ENCODE measurements at places on chromosomes 5 and 9.

GRCh38 chr9:135707252-135708138, 5.5 kb downstream of the KCNT1 start:
- DNase-seq = no peak

DNA sequence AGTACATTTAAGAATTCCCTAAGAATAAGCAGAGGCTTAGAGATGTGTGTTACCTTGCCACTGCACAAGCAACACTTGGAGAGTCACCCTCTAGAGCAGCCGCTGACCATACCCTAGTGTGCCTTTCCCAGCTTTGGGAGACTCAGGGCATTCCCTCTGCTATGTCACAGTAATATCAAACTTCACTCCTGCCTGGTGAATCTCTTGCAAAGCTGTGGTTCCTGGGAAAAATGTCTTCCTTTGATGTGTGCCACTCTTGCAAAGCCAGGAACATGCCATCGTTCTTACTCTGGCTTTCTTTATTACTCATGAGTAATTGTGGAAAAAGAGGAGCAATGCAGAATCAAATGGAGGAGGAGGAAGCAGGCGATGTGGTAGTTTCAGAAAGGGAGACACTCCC, 173.2 kb downstream of the CCDC192 start:
- DNase-seq = no peak

GRCh38 chr5:168302785-168303184, 11.3 kb downstream of the WWC1 start:
- no peak for DNase-seq

DNA sequence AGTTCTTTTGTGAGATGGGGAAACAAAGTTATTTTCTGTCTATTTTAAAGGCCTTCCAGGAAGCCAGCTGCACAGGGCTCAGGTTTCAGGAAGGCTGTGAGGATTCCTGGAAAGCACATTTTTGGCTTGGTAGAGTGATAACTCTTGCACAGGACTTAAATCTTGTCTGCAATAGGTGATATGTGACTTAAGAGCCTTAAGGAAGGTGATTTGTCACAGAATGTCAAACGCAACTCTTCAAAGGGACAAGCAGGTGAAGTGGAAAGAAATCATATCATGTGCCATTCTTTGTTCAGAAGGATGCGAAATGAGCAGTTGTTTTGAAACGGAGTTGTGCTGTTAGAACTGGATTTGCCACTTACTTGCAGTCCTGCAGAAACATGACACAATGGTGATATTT, 459.3 kb downstream of the MAT2B start:
- no peak for DNase-seq

DNA sequence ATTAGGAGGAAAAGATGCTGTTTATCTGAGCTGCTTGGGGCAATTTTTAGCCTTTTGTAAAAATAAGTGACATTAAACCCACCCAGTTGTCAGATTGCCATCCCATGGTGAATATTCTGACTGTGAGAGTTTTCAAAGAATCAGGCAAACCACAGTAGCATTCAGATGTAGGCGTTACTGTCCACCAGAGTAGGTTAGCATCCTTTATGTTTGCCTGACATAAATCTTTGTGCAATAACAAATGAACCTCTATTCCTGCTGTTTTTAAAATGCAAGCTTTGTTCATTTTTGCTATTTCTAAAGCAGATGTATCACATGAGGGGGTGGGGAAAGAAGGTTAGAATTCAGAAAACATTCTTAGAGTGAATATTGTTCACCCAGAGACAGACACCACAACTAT, 427.8 kb downstream of the CDH9 start:
- no peak for DNase-seq

DNA sequence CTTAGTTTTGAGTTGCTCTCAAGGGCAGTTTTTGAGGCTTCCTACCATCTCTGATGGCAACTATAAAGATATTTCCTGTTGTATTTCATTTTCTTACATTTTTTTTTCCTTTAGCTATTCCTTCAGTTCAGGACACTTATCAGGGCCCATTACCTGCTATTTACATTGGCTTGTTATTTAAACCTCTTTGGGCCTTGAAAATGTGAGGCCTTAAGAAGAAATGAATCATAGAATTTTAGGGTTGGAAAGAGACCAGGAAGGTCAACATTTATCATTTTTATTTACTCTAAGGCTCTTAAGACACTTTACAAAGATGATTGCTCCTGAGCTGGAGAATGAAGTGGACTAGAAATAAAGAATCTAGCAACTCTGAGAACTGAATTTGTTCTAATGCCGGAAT, 335.2 kb downstream of the DTWD2 start:
- no peak for DNase-seq

GRCh38 chr5:124546643-124547042, 199.8 kb downstream of the ZNF608 start:
- DNase-seq = no peak

DNA sequence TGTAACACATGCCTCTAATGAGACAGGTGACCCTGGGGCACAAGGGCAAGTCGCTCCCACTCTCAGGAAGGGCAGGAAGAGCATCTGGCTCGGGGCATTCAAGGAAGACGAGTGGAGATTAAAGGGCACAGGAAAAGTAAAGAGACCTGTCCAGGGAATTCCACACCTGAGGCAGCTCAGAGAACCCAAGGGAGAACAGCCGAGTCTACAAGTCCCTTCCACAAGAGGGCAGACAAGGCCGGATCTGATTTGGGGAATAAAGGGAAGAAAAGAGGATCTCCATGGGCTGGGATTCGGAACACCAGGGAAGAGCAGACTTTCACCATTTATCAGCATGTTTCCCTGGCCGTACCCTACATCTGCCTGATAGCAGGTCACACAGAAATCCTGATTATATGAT, 28.1 kb downstream of the GPX3 start:
- DNase-seq = no peak

GRCh38 chr5:138573949-138574670, 1.1 kb downstream of the HSPA9 start:
- no peak for DNase-seq

DNA sequence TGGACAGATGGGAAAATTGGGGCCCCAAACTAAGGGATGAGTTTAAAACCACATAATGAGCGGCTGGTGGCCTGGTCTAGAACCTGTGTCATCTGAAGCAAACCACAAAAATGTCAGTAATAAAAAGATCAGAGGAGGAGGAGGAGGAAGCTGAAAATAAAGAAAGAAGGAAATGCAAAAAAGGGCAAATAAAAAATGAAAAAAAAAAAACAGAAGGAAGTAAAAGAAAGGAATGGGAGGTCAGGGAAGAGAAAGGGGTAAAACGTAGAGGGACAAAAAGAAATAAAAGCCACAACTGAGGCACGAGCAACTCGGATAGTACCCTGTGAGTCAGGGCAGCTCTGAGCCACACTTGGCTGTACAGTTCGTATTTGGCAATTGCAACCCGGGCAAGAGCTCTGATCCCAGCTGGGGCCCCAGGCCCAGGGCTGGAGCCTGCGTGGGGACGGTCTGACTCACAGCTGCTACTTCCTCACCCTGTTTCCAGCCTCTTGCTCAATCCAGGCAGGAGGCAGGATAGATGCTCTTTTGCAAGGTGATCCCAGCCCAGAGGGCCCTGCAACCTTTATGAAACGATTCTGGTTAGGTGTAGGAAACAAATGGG, 137.9 kb upstream of the TRIM32 start:
- DNase-seq = no peak

- DNase-seq = no peak
Measured at GRCh38 chr9:93361995-93362394, 89.5 kb upstream of the FAM120A start.

DNA sequence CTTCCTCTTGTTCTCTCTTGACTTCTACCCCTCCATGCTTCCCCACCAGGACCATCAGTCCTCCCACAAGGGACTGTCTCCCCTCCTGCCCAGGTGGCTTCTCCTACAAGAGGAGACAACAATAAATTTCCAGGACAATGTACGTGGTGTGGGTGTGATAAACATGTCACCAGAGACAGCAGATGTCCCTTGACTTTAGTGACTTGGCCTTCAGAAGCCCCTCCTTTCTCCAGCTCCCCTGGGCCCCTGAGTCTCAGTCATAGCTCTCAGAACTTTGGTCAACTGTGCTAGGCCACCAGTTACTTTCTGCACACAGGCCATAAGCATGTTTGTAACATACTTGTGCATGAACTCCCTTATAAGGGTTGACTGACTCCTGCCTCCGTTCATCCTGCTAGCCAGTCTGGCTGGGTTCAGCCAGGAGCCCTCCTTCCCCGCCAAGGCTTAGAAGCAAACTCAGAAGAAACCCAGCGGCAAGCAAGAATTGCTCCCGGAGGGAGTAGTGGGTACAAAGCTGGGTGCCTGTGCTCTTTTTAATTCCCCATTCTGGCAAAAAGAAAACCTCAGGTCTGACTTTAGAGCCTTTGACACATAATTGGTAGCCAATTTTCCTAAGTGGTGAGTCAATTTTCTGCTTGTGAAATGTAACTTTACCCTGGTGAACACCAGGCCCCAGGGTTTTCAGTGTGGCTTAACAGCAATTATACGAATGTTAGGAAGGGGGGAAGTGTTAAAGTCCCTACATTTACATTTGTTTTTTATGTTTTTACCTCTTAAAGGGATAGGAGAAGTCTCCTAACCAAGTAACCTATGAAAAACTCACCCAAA, 49.2 kb downstream of the EBF1 start:
- peak; percentile 59 for DNase-seq

DNA sequence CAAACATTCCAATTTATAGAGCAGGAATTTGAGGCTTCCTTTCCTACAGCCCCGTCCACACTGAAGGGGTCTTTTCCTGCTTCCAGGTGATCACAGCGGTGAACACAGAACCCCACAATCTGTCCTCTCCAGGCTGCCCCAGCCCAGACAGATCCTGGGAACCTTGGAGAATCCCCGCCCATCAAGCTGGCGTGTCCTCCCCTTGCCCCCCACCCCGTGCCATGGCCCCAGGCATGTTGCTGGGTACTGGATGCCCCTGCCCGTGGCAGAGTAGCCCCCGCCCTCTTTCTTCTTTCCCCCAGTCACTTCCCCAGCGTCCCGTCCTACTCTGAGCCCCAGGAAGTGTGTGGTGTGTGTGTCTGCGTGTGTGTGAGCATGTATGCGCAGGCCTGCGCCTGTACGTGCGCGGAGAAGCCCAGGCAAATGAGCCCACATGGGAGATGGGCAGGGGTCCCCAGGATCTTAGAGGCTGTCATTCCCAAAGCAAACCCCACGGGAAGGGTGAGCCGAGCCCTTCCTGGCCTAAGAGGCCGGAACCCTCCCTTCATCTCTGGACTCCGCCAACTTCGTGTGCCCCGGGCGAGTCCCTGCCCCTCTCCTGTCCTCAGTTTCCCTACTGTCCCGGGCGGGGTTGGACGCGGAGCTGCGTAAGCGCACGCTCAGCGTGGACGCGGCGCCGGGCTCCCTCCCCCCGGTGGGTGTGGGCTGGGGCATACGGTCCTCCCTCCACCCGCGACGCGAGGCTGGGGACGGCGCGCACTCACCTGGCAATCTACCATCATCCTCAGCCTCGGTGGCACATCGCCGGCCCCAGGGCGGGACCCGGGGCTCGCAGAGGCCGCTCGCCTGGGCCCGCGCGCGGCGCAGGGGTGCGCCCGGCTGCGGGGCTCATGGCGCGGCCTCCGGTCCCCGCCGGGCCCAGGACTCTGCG, 15.2 kb downstream of the GBGT1 start:
- peak; percentile 53 for DNase-seq

DNA sequence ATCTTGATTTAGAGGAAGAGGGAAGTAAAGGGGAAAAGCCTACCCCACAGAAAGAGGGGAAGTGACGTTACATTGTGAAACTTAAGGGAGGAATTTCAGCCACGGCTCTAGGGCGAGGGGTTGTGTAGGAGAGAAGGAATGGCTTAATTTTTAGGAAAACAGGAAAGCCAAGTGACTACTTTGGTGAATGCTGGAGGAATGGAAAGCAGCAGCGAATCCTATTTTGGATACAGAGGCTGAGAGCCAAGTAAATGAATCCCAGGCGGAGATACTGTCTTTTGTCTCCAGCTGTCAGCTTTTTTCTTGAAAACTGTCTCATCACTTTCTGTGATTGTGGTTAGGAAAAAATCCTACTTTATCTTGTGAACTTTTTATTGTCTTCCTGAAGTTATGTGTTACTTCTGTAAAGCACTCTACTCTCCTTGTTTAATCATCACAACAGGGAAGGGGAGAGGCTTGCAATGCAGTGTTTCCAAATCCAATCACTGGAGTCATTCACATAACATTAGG, 188.4 kb downstream of the TSSK1B start:
- no peak for DNase-seq

GRCh38 chr9:113219186-113219936, 1.7 kb downstream of the FKBP15 start:
- peak; percentile 35 for DNase-seq

- DNase-seq = peak; percentile 45
Measured at GRCh38 chr9:91421971-91422757, 1.5 kb downstream of the NFIL3 start.

DNA sequence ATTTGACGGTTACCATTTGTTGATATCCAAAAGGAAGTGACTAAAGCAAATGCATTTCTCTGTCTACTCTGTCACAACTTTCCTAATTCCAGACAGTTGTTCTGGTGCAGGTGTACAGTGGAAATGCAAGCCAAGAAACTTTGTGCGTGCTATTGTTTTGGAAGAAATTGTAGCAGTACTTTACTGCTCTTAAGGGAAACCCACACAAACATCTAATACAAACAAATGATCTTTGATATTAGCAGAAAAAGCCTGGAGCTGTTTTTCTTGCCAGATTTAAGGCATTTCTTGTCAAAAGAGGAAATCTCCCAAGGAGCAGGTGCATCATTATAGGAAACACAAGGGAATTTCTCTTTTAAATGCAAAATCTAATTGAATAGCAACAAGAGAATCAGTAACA, 2.0 kb downstream of the SNCAIP start:
- DNase-seq = no peak

- peak; percentile 74 for DNase-seq
Measured at GRCh38 chr9:136138566-136138965, 19.9 kb upstream of the TMEM250 start.

- no peak for DNase-seq
Measured at GRCh38 chr9:133990366-133991213, 1.5 kb downstream of the VAV2 start.

- DNase-seq = no peak
Measured at GRCh38 chr9:78567693-78568092, 270.8 kb downstream of the PSAT1 start.

DNA sequence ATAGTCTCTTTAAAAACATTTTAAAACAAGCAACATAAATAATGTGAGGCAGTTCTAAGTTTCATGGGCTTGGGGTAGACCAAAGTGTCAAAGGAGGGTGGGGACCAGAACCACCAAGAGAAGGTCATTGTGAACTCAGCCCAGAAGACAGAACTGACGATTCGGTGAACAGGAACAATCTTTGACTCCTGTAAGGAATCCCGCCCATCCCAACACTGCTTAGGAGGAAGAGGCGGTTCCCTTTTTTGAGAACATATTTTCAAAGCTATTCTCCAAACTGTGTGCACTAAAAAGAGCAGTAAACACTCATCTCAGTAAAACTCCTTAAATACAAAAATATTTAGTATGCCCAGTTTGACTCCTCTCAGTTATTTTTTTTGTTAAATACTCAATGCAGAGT, 176.5 kb upstream of the TLE4 start:
- no peak for DNase-seq

- no peak for DNase-seq
Measured at GRCh38 chr5:103464835-103465484, 97.6 kb downstream of the NUDT12 start.

DNA sequence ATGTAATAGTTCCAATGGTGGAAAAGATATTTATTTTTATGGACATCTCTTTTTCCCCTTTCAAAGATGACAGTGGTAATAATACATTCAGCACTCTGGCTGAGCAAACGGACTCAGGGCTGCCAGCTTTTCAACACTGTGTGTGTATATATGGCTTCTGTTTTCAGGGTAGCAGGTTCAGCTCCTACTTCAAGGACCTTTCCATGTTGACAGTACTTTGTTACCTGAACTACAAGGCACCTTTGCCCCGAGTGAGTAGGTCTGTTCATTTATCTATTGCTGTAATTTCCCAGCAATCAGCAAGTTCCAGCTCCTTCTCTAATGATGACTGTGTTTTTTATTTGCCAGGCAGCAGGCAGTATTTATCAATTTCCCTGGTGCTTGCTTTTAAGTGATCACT, 387.4 kb upstream of the KIF2A start:
- DNase-seq = no peak

Data from GM20000 (cell line).